GM12864 (cell line): ENCODE measurements at places on chromosomes 1 and 21.

DNA sequence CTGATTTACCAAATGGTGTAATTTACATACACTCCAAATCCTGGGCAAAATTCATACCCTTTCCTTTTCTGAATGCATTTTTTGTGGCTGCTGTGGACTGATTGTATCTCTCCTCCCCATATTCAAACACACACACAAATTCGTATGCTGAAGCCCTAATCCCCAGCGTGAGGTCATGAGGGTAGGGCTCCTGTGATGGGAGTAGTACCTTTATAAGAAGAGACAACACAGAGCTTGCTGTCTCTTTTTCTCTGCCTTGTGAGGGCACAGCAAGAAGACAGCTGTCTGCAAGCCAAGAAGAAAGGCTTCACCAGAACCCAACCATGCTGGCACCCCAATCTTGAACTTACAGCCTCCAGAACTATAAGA, 24.4 kb downstream of the DUSP10 start:
- no peak for DNase-seq

GRCh38 chr1:231424950-231425805, 3.1 kb upstream of the EGLN1 start:
- no peak for DNase-seq

DNA sequence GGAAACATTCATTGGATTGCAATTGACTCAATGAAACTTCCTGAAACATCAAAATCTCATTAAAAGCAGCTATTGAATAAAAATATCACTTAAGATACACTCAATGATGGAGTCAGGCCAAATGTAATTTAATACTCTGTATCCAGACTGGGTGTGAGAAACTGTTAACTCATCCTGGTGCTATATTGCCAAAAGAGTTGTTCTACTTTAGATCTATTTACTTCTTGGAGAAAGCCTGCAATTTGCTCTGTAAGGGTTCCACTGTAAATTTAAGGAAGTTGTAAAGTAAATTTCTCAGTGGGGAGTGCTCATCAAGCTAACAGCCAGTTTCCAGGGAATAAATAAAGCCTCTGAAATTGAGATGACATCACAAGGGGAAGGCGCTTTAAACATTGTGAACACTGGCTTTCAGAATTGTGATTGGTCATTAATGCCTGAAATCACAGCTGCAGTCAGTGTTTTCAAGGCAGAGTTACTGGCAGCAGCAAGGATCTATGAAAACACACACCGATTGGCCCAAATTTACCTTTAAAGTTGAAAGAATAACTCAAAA, 91.4 kb downstream of the OLFM3 start:
- no peak for DNase-seq

GRCh38 chr1:46587069-46587468, 17.0 kb downstream of the MKNK1 start:
- no peak for DNase-seq

- no peak for DNase-seq
Observed at GRCh38 chr21:41682719-41683179, 84.1 kb downstream of the RIPK4 start.

DNA sequence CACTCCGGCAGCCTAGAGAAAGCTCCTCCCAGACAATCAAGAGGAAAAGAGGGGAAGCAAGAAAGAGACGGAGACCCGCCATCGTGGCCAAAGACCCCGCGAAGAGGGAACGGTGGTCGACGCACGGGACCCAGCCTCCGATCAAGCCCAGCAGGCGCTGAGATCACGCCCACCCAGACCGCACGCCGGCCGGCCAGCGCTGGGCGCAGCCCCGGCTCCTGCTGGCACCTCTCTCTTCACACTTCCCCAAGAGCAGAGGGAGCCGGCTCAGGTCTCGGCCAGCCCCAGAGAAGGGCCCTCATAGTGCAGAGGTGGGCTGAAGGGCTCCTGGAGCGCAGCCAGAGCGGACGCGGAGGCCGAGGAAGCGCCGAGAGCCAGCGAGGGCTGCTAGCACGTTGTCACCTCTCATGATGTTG, 918.4 kb upstream of the ADAMTS5 start:
- DNase-seq = no peak

- no peak for DNase-seq
Observed at GRCh38 chr1:166884040-166884642, 8.1 kb upstream of the TADA1 start.

DNA sequence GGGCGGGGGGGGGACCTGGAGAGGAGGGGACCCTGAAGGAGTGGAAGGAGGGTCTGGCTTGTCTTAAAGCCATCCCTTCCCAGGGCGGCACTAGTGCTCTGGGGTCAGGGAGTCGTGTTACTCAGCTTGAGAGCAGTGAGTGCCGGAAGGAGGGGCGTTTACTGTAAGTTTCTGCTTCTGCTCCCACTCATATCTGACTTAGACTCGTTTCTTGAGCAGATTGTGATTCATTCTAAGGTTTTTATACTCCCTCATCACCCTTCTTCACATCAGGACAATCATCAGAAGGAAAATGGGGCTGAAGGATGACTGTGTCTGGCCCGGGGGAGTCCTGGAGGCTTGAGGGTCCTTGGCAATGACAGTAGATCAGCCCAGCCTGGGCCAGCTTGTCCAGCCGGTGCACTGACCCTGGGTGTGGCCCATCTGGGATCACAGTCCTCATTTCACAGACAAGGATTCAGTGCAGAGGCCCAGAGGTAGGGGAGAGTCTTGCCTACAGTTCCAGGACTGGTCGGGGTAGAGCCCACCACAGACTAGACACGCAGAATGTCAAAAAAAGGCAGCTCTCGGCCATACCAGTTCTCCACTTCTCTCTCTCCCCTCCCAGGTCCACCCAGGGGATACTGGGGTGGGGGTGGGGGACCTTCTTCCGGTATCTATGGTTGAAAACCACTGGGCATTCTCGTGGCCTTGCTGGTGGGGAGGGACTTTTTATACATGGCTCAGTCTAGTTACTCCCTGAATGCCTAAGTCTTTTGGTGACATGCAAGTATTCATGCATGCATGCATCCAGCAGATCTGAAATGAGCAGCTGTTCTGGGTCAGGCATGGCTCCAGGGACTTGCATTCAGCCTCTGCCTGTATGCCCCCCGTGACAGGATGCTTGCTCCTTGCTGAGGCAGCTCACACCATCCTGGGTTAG, 5.1 kb downstream of the TNFRSF8 start:
- DNase-seq = peak; percentile 80

- DNase-seq = no peak
Observed at GRCh38 chr1:47477595-47478080, 39.8 kb downstream of the FOXD2 start.

DNA sequence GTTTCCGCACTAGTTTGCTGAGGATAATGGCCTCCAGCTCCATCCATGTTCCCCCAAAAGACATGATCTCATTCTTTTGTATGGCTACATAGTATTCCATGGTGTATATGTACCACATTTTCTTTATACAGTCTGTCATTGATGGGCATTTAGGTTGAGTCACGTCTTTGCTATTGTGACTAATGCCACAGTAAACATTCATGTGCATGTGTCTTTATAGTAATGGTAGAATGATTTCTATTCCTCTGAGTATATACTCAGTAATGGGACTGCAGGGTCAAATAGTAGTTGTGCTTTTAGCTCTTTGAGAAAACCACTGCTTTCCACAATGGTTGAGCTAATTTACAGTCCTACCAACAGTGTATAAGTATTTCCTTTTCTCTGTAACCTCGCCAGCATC, 78.3 kb upstream of the BCL9 start:
- no peak for DNase-seq

GRCh38 chr1:12594966-12595756, 22.8 kb downstream of the DHRS3 start:
- DNase-seq = no peak

GRCh38 chr1:184535191-184535970, 148.6 kb downstream of the C1orf21 start:
- no peak for DNase-seq

DNA sequence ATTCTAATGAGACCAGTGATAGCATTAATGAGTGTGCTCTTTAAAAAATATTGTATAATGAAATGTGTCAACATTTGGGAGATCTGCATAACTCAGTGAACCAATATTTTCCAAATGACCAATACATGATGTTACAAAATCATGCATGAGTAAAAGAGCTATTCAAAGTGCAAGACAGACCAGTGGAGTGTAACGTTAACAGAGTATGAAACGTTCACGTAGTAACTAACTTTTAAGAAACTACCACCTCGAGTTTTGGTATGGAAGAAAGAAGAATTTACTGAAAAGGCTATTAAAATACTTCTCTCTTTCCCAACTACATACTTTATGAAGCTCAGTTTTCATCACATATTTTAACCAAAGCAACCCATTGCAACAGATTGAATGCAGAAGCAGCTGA, 9.6 kb upstream of the SLC6A9 start:
- no peak for DNase-seq

GRCh38 chr1:8524627-8525157, 206.8 kb downstream of the SLC45A1 start:
- DNase-seq = no peak

- DNase-seq = no peak
Observed at GRCh38 chr1:115458426-115459114, 120.5 kb upstream of the NGF start.

DNA sequence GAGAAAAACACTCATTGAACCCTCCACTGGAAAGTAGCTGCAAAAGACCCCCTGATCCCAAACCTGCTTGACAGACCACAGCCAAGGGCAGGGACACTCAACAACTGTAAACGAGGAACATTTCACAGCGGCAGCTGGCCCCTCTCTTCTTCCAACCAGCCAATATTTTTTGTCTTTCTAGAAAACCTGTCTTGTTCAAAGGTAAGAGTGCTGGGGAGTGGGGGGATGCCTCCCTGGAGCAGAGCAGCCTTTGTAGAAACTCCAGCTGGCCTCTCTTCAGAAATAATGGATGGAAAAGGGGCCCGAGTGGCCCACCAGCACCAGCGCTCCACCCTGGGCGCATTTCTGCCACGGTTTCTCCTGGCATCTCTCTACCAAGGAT, 384.0 kb downstream of the RRAGC start:
- DNase-seq = no peak

DNA sequence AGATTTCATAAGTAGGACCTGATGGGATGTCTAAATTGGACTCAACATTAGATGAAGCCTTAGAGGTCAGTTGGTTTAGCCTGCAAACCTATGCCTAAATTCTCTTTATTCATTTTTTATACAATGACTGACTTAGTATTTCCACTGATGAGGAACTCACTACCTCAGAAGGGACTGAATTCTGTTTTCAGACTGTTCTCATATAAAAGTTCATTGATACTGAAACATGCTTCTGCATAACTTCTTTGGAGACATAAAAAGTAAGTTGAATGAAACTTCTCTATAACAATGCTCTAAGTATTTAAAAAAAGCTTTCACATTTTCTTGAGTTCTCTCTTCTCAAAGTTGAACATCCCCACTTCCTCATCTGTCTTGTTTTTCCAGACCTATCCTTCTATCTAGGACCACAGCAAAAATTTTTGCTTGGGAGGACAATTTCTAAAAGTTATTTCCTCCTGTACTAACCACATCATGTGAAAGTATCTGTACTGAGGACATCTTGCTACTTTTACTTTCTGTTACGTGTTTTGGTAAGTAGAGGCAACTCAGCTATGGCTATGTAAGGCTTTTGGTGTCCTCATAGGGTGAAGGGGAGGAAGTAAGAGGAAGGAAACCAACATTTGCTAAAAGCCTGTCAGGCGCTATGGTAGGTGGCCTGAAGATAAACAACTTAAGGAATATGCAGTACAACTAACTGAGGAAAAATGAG, 64.1 kb downstream of the USP24 start:
- no peak for DNase-seq

- peak; percentile 34 for DNase-seq
Observed at GRCh38 chr1:38858833-38859560, 575 bp downstream of the RRAGC start.

- no peak for DNase-seq
Observed at GRCh38 chr1:204493145-204493983, 1.2 kb downstream of the PIK3C2B start.

DNA sequence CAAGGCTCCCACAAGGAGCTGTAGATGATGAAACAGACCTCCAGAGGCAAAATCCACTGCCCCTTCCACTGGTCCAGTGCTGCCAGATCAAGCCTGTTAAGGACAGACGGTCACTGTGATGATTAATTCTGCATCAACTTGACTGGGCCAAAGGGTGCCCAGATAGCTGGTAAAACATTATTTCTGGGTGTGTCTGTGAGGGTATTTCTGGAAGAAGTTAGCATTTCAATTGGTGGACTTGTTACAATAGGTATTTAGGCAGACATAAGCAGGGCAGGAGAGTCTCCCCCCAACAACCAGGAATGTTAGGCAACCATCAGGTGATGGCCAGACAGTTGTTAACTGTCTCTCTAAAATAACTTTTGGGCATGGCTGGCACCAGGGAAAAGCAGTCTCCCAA, 40.9 kb upstream of the GALNT2 start:
- DNase-seq = no peak

DNA sequence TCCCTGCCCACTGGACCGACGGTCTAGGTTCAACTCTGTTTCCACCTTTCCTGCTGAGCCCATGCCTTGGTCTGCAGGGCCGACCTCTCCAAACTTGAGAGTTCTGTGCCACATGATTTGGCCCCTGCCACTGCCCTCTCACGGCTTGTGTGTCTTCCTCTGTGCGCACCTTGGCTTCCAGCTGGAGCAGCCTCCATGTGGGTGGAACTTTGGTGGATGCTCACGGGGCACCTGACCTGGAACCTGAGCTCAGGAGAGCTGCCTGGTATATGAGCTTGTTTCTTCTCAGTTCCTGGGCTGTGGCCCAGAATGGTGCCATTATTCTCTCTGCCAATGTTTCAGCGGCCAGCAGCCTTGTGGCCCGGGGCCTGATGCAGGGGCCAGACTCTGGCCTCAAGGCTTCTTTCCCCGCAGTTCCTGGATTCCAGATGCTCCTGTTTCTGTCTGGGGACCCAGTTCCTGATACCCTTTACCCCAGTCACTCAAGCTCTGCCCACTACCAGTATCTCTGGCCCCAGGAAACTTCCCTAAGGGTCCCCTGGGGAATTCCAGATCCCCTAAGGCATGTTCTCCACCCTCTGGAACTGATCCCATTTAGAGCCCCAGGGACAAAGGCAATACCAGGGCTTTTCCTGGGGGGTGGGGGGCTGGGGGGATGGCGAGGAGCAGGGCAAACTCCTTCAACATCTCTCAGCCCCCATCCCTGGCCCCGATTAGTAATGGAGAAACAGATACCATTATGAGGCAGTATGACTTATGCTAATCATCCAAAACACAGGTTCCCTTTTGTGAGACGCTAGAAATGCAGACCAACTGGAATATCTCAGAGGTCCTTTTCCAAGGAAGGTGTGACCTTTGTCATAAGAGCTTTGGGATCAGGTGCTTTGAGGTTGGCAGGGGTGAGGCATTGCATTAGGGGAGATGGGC, 11.1 kb downstream of the QSOX1 start:
- no peak for DNase-seq

GRCh38 chr21:29462479-29462878, 163.8 kb downstream of the BACH1 start:
- DNase-seq = no peak

- DNase-seq = no peak
Observed at GRCh38 chr1:239947801-239948200, 143.9 kb upstream of the FMN2 start.
